ENCODE measurements at places on chromosomes 7 and 10.

- no peak for DNase-seq
Measured at GRCh38 chr10:119367841-119368549, 160.6 kb downstream of the GRK5 start.

GRCh38 chr10:122019414-122019975 lies 30.5 kb downstream of the TACC2 start:
- DNase-seq: no peak

DNA sequence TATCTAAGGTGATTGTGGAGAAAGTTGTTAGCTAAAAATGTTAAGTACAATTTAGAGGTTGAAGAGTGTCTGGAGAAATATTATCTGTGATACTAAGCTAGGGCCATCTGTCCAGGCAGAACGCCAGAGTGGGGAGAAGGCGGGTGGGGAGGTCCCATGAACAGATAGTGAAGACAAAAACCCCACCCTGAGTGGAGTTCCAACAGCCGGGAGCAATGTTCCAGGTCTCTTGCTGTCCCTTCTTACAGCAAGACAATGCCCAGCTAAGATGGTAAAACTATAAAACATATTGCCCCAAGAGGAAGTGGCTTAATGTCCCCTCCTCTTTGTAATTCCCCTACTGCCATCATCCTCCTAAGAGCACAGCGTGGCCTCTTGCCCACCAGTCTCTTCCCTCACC lies 10.4 kb upstream of the IL15RA start:
- DNase-seq: no peak

- DNase-seq: no peak
Measured at GRCh38 chr10:44467900-44468299, 83.0 kb upstream of the CXCL12 start.
